Activated T-helper 2 cell treated with anti-CD3 and anti-CD28 coated beads, Interferon-gamma antibody, Interleukin-2, Interleukin-4, amounts not matched to agents 10 μg/mL and 5 μg/mL and 100 μg/mL, durations not matched to agents 14 hours and 24 hours and 36 hours (primary cell): ENCODE measurements at places on chromosomes 1 and 21. TPM values are rescaled to one million over a fixed set of nuclear protein-coding genes. Genes with fewer than 3 reads are reported as not detected.

DNA sequence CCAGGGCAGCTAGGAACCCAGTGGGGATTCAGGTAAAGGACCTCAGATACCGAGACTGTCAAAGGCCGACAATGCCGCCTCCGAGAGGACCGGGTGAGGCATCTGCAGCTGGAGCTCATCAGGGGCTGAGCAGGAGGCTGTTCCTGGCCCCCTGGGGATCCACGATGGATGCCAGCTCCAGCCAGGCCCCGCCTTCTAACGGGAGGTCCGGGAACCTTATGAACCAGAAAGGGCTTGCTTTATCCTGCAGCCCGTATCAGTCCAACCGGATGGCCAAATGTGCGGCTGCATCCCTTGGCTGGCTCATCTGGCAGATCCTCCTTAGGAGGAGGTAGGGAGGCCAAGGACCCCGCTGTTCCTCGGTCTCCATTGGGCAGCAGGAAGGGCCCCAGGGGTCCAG lies 32.0 kb downstream of the SLC45A1 start:
- DNase-seq: no peak

DNA sequence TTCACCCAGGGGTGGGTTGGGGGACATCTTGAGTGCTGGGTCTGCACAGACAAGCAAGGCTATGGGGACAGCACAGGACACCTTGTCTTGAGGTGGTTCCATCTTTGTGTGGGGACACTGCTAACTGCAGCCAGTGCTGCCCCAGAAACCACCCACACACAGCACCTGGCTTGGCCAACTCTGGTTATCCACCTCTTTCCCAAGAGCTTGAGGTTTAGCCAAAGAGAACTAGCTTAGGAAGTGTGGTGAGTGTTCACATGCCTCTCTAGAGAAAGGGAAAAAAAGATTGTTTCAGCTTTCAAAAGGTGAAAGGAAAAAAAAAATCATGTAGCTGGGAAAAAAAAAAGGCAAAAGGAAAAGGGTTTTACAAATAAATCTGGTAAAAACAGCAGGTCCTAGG lies 32.4 kb downstream of the BCAR3 start:
- DNase-seq: no peak

DNA sequence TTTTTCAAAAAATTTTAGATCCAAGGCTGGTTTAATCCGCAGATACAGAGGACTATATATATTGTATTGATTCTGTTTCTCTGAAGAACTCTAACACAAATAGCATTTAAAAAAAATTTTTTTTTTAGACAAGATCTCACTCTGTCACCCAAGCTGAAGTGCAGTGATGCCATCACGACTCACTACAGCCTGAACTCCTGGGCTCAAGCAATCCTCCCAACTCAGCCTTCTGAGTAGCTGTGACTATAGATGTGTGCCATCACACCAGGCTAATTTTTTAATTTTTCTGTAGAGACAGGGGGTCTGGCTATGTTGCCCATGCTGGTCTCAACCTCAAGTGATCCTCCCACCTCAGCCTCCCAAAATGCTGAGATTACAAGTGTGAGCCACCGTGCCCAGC lies 3.0 kb downstream of the ANKRD45 start:
- no peak for DNase-seq

- peak; percentile 68 for DNase-seq
Measured at GRCh38 chr1:161440312-161440894, 64.9 kb upstream of the FCGR2A start.

GRCh38 chr21:36727866-36728265 lies 29.0 kb downstream of the SIM2 start:
- DNase-seq: no peak

DNA sequence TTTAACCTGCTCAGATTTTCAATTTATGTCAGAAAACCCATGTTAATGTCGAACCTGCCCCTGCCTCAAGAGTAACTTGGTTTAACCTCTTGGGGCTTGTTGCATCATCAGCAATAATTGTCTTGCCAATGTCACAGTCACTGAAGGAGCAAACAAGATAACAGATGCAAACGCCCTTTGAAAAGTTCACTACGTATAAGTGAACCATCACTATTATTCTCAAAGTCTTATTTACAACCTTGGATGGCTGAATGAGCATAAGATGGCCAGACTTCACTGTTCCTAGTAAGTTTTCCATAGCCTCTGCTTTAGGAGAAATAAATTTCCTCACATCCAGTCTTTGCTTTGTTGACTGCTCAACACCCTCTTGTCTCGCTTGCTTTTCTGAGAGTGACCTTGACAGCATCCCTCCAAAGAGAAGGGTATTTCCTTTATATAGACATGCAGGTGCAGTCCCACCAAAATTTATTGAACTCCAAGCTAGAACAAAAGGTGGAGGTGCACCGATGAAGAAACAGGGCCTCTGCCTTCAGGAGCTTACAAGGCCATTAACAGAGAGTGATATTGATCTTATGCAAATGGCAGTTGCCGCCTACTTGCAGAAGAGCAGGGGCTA lies 749 bp upstream of the LRIG2 start:
- DNase-seq: no peak

GRCh38 chr1:162302306-162303003 lies 74.2 kb downstream of the SPATA46 start:
- no peak for DNase-seq

GRCh38 chr21:37253991-37254390 lies 13.1 kb downstream of the VPS26C start:
- DNase-seq: no peak

GRCh38 chr1:160883581-160884513 lies 1.1 kb downstream of the ITLN1 start:
- DNase-seq: no peak

DNA sequence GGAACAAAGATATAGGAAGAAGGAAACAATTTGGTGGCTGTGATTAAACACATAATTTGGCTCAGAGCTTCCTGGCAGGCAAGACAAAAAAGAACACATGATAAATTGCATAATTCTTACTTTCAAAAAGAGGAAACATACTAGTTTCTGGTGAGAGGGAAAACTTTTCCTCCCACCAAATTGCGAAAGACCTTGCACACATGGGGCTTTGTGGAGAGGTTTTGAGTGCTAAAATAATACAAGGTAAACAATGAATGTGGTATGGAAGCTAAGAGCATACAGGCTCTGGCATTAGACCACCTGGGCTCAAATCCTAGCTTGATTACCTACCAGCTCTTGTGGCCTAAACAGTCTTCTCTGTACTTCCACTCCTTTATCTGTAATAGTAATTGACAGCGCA lies 140.2 kb upstream of the HOOK1 start:
- DNase-seq: no peak

DNA sequence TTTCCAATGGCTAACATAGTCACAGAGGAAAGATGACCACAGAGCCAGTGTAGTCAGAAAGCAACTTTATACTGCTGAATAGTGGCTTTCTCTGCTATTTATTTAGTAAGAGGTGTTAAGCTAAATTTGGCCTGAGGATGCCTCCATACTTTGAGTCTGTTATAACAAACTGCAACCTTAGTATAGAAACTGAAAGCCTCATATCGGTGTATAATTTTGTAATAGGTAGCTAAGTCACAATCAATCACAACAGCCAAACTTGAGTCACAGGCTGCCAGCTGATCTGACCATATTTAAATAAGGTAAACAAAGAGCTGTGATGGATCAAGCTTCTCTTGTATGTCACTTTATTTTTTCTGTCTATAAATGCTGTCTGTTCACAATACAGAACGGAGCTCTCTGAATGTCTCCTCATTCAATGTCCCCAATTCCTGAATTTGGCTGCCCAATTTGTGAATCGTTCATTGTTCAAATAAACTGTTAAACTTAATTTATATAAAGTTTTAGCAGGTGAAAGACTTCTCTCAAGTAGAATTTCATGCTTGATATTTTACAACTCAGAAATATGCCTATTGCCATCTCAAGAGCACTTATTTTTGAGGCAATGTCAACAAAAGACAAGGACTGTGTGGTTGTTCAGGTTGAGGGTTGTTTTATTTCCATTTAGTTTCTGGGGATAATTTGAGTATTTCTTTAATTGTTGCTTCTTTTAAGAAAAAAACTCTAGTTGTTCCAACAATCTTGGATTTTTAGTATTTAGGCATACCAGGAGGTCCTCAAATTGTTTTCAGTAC lies 339.7 kb upstream of the B3GALT2 start:
- DNase-seq: no peak

DNA sequence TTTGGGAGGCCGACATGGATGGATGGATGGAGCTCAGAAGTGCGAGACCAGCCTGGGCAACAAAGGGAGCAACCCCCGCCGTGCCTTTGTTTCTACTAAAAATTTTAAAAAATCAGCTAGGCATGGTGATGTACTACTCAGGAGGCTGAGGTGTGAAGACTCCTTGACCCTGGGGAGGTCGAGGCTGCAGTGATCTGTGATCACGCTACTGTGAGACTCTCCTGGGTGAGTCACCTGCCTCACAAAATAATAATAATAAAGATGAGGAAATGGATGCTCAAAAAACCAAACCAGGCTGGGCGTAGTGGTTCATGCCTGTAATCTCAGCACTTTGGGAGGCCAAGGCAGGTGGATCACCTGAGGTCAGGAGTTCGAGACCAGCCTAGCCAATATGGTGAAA lies 19.2 kb downstream of the DSTYK start:
- no peak for DNase-seq

DNA sequence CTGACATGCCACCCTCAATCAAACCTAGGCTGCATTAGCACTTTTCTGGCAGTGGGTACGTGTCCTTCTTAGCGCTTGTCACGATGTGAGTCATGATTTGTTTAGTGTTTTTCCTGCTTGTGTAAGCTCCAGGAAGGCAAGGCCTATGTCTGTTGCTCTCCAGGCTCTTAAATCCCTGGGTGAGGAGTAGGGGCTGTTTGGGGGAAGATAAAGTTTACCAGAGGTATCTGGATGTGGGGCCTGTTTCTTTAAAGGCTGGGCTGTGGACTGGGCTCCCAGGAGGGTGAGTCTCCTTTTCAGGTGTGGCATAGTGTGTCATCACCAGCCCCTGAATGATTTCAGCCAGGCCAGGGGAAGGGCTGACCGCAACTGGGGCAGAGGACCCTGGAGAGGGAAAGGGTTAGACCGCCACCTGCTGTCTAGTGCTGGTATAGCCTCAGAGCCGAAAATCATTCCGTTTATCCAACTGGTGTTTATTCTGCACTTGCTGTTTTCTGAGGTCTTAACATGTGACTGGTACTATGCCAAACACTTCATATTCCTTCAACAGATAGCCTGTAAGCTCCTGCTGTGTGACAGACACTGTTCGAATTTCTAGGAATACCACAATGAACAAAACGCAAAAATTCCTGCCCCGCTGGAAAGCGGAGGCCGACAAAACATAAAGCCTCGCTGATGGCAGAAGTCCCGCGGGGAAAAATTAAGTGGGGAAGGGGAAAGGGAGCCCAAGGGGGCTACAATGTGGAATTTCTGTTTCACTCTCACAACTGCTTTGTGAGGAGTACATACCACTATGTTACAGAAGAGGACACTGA lies 9.7 kb downstream of the SERINC2 start:
- DNase-seq: peak; percentile 46

ATP6V1G3 gene
- not detected in 2 replicates for total RNA-seq

FMN2 gene
- not detected in 2 replicates for total RNA-seq

PADI1 gene
- not detected in 2 replicates for total RNA-seq

GBP6 gene
- not detected in 2 replicates for total RNA-seq

BARHL2 gene
- not detected in 2 replicates for total RNA-seq

EXTL2 gene
- total RNA-seq: 3.4 and 3.8 TPM in 2 replicates

ACTA1 gene
- total RNA-seq: not detected in 2 replicates
